ENCODE measurements at places on chromosomes 12 and 14. TPM values are rescaled to one million over a fixed set of nuclear protein-coding genes. Genes with fewer than 3 reads are reported as not detected.

Gene BATF
- total RNA-seq, result 5.5 TPM

Gene GLI1
- total RNA-seq, result 1.9 TPM

Gene ST8SIA1
- 1.6 TPM for total RNA-seq

Gene ATP2A2
- 75.6 TPM for total RNA-seq

Gene TCL1B
- total RNA-seq, result 0.33 TPM

Gene TPPP2
- total RNA-seq, result not detected

Gene PMCH
- not detected for total RNA-seq
